ENCODE measurements at places on chromosomes 6 and 20.

DNA sequence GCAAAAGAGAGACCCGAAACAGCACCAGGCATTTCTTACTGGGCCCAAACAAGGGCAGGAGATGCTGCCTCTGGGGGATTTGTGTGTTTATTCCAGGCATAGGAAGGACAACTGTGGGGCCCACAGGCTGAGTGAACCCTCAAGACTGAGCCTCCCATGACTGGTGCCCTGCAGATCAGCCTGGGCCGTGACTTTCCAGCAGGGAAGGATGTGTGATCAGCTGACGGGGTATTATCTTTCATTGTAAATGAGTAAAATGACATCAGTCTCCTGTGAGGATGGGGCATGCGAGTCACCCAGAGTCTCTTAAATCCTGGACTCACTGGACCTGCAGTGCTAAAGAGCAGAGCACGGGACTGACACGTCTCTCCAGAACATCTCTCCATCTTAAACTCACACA, 3.9 kb upstream of the TEAD3 start:
- no peak for DNase-seq

DNA sequence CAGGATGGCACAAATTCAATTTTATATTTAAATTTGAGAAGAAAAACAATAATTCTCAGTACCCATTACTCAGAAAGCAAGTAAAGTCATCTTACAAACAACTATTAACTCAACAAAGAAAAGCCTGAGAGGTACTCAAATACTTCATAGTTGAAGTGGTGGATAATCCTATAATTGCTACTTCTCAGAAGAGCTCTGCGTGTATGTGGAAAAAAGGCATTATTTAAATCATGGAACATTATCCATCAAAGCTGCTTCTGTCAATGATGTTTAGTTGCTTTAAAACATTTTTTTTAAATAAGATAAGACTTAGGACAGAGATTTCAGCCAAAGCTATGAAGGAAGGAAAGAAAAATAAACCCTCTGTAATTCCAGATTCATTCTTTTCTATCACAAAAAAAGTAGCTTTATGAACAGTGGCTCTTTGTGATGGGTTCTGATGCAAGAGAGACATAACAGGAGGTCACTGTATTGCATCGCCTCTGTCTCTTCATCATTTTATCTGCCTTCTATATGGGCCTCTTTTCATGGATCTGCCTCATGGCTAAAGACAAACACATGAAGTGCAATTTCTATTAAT, 367.9 kb upstream of the SLC35B3 start:
- DNase-seq, result no peak

DNA sequence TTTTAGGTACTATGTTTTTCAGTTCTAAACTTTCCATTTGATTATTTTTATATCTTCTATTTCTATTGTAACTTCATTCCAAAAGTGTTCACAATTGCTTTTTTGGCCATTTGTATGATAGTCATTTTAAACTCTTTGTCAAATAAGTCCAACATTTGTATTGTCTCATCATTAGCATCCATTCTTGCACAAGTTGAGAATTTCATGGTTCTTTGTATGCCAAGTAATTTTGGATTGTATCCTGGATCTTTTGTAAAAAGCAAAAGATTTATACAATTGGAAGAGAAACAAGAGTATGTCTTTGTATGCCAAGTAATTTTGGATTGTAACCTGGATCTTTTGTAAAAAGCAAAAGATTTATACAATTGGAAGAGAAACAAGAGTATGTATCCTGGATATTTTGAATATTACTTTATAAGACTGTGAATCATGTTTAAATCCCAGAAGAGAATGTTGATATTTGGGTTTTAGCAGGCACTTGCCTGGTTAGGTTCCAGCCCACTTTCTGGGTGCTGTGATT, 36.9 kb upstream of the NT5E start:
- no peak for DNase-seq

GRCh38 chr6:67863346-67863745, 771.7 kb upstream of the ADGRB3 start:
- DNase-seq, result no peak

All from activated CD4-positive, alpha-beta T cell treated with anti-CD3 and anti-CD28 coated beads for 48 hours (primary cell).